ENCODE measurements at places on chromosomes 3 and 15. TPM values are rescaled to one million over a fixed set of nuclear protein-coding genes. Genes with fewer than 3 reads are reported as not detected.

VILL gene
- 4.1 TPM for total RNA-seq

FBXL22 gene
- 81.6 TPM for total RNA-seq

PDCD7 gene
- 33.4 TPM for total RNA-seq

GRCh38 chr3:194572143-194572789 is 61.0 kb downstream of the TMEM44 start:
- H3K27ac ChIP-seq = peak overlapping the region; percentile 28
- DNase-seq = no peak
- H3K36me3 ChIP-seq = no peaks in the 10 kb centered on the region
- peaks cover 17% of the 10 kb centered on the region for H3K4me1 ChIP-seq
- no peaks in the 10 kb centered on the region for H3K27me3 ChIP-seq

GRCh38 chr3:127392156-127392490 is 104.3 kb upstream of the PRR20G start:
- no peak for DNase-seq
- H3K4me1 ChIP-seq = no peaks in the 10 kb centered on the region
- H3K4me3 ChIP-seq = no peak overlapping the region
- no peak overlapping the region for H3K27ac ChIP-seq
- H3K27me3 ChIP-seq = no peaks in the 10 kb centered on the region

GRCh38 chr15:37877851-37878741 is 56.3 kb upstream of the TMCO5A start:
- H3K27me3 ChIP-seq = no peaks in the 10 kb centered on the region
- no peak overlapping the region for H3K27ac ChIP-seq
- H3K4me3 ChIP-seq = no peak overlapping the region
- no peak for DNase-seq
- H3K4me1 ChIP-seq = peaks cover 5% of the 10 kb centered on the region

DNA sequence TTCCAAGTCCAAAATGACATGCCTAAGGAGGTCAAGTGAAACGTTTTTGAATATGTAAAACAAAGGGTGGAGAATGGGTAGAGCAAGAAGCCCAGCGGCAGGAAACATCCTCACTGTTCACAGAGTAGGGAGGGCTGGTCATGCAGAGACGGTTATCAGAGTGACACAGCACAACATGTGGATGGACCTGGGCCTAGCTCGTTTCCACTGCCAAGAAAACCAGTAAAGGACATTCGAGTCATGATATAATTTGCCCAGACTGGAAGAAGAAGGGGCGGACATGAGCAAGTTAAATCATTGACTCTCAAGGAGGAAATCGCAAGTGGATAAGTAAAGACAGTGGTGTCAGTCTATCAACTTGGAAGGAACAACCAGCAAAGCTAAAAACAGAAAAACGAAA is 89.3 kb downstream of the LRIG1 start:
- peaks cover 99% of the 10 kb centered on the region for H3K4me1 ChIP-seq
- H3K27ac ChIP-seq = peak overlapping the region; percentile 82
- no peak for DNase-seq
- no peak overlapping the region for H3K4me3 ChIP-seq

ZNF502 gene
- 5.6 TPM for total RNA-seq

- H3K27me3 ChIP-seq = no peaks in the 10 kb centered on the region
- no peak for DNase-seq
- H3K27ac ChIP-seq = no peak overlapping the region
Observed at GRCh38 chr3:133464573-133464972, 64.7 kb downstream of the BFSP2 start.

GRCh38 chr3:86954226-86954625 is 36.7 kb downstream of the VGLL3 start:
- H3K4me1 ChIP-seq = peaks cover 5% of the 10 kb centered on the region
- H3K36me3 ChIP-seq = no peaks in the 10 kb centered on the region
- H3K27me3 ChIP-seq = no peaks in the 10 kb centered on the region
- H3K27ac ChIP-seq = no peak overlapping the region
- H3K4me3 ChIP-seq = no peak overlapping the region

VGLL4 gene
- 51.5 TPM for total RNA-seq

SERPINI2 gene
- total RNA-seq = 1.2 TPM

- no peaks in the 10 kb centered on the region for H3K27me3 ChIP-seq
- peak overlapping the region; percentile 11 for H3K27ac ChIP-seq
- no peak overlapping the region for H3K4me3 ChIP-seq
- peaks cover 16% of the 10 kb centered on the region for H3K4me1 ChIP-seq
- DNase-seq = no peak
- H3K36me3 ChIP-seq = no peaks in the 10 kb centered on the region
Observed at GRCh38 chr3:72310419-72311380, 525.8 kb upstream of the PROK2 start.

GRCh38 chr3:32848215-32848614 is 30.4 kb downstream of the TRIM71 start:
- H3K4me3 ChIP-seq = no peak overlapping the region
- no peaks in the 10 kb centered on the region for H3K27me3 ChIP-seq
- H3K4me1 ChIP-seq = no peaks in the 10 kb centered on the region
- no peak overlapping the region for H3K27ac ChIP-seq
- no peak for DNase-seq

BCHE gene
- total RNA-seq = 48.9 TPM

GRCh38 chr3:171732756-171733155 is 77.5 kb downstream of the PLD1 start:
- peaks cover 36% of the 10 kb centered on the region for H3K36me3 ChIP-seq
- H3K27me3 ChIP-seq = no peaks in the 10 kb centered on the region
- DNase-seq = no peak
- H3K4me1 ChIP-seq = peaks cover 14% of the 10 kb centered on the region
- no peak overlapping the region for H3K4me3 ChIP-seq
- H3K27ac ChIP-seq = no peak overlapping the region

KCNMB3 gene
- total RNA-seq = 1.3 TPM

GRCh38 chr3:57434041-57434440 is 110.1 kb downstream of the DNAH12 start:
- H3K4me1 ChIP-seq = no peaks in the 10 kb centered on the region
- no peaks in the 10 kb centered on the region for H3K36me3 ChIP-seq
- no peak for DNase-seq

GRCh38 chr15:66685638-66686150 is 16.3 kb upstream of the SMAD6 start:
- H3K4me3 ChIP-seq = no peak overlapping the region
- no peaks in the 10 kb centered on the region for H3K36me3 ChIP-seq
- H3K27me3 ChIP-seq = no peaks in the 10 kb centered on the region
- no peak for DNase-seq

DNA sequence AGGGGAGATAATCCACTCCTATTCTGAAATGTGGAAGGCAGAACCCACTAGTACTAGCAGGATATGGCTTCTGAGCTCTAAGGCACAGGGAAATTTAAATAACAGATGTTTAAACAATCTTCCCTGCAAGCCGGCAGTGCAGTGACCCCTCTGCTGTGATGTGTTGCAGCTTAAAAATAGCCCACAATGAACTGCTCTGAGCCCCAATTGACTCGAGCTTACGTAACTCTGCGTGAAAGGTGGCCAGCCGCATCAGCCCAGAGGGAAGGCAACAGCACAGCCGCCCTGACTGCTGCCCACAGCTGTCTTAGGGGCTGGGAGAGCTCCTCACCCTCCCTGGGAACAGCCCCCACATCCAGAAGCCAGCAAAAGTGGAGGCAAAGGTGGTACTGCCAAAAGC is 12.5 kb upstream of the CAMKV start:
- H3K4me3 ChIP-seq = no peak overlapping the region
- no peak for DNase-seq
- H3K27ac ChIP-seq = peak overlapping the region; percentile 39

- no peaks in the 10 kb centered on the region for H3K27me3 ChIP-seq
- DNase-seq = no peak
- H3K4me1 ChIP-seq = peaks cover 37% of the 10 kb centered on the region
- peak overlapping the region; percentile 94 for H3K27ac ChIP-seq
Observed at GRCh38 chr15:60591496-60592370, 112.8 kb upstream of the ICE2 start.

- no peak for DNase-seq
- peaks cover 63% of the 10 kb centered on the region for H3K4me1 ChIP-seq
- no peak overlapping the region for H3K4me3 ChIP-seq
Observed at GRCh38 chr3:37249294-37249693, 74.9 kb upstream of the LRRFIP2 start.

GRCh38 chr3:839981-840380 is 252.8 kb upstream of the CNTN6 start:
- H3K27ac ChIP-seq = no peak overlapping the region
- no peak overlapping the region for H3K4me3 ChIP-seq
- no peaks in the 10 kb centered on the region for H3K36me3 ChIP-seq

- H3K36me3 ChIP-seq = no peaks in the 10 kb centered on the region
- no peak overlapping the region for H3K4me3 ChIP-seq
- no peak overlapping the region for H3K27ac ChIP-seq
- DNase-seq = no peak
Observed at GRCh38 chr15:50808728-50809127, 43.2 kb upstream of the SPPL2A start.

PRR20G gene
- not detected for total RNA-seq

GRCh38 chr3:45187694-45188141 is 38.4 kb downstream of the TMEM158 start:
- DNase-seq = no peak
- no peak overlapping the region for H3K4me3 ChIP-seq
- no peak overlapping the region for H3K27ac ChIP-seq

DNA sequence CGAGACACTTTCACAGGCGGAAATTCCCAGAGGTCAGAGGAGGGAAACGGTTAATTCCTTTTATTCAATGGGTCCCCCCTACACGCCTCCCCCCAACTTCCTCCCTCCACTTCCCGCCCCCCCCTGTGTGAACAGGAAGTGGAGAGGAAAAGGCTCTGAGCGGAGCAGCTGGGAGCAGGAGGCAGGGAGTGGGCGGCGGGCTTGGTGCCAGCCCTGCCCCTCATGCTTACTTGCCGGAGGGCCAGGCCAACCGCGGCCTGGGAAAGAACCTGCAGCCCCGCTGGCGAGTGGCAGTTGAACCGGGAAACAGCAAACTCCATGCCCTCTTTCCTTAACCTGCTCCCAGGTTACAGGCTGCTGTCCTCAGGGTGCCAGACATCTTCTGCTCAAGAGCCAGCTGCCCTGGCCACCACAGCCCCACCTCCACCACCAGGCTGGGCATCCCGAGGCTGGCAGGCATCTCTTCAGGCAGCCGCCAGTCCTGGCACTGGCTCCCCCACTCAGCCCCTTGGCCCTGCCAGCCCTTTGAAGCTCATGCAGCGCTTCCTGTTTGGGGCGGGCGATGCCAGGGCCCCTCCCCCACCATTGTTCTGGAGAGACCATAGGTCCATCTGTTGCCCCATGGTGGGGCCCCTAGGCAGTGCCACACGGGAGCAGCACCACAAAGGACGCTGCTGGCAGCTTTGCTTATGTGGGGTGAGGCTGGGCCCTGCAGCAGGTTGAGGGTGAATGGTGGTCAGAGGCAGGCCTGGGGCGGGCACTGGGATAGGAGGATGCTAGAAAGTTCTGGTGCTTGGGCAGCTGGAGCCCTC is 12.9 kb downstream of the VPS18 start:
- no peak for DNase-seq
- peak overlapping the region; percentile 89 for H3K27ac ChIP-seq
- H3K27me3 ChIP-seq = no peaks in the 10 kb centered on the region
- peak overlapping the region; percentile 54 for H3K4me3 ChIP-seq
- H3K36me3 ChIP-seq = peaks cover 17% of the 10 kb centered on the region
- peaks cover 50% of the 10 kb centered on the region for H3K4me1 ChIP-seq

DNA sequence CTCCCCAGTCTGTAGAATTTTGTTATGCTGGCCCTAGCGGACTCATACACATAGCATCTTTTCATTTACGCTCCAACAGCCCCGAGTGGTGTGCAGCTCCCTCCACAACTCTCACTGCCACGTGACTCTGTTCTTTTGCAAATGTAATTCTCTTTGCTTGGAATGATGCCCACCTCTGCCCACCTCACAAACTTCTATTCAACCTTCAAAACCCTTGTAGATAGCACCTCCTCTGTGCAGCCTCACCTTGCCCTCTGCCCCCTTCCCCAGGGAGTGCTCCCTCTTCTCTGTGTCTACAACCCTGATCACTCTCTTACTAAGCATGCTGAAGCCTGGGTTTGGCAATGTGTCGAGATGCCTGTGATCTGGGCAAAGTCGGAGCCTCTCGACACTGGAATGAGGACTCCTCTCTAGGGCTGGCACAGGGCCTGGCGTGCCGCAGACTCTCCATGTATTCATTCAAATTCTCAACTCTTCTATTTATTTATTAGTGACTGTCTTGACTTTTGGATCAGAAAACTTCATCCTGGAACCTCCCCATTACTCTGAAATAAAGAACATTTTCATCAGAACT is 73.5 kb downstream of the MGLL start:
- no peaks in the 10 kb centered on the region for H3K27me3 ChIP-seq
- H3K4me1 ChIP-seq = peaks cover 54% of the 10 kb centered on the region
- H3K36me3 ChIP-seq = no peaks in the 10 kb centered on the region
- DNase-seq = no peak
- H3K27ac ChIP-seq = peak overlapping the region; percentile 79
- no peak overlapping the region for H3K4me3 ChIP-seq

DNA sequence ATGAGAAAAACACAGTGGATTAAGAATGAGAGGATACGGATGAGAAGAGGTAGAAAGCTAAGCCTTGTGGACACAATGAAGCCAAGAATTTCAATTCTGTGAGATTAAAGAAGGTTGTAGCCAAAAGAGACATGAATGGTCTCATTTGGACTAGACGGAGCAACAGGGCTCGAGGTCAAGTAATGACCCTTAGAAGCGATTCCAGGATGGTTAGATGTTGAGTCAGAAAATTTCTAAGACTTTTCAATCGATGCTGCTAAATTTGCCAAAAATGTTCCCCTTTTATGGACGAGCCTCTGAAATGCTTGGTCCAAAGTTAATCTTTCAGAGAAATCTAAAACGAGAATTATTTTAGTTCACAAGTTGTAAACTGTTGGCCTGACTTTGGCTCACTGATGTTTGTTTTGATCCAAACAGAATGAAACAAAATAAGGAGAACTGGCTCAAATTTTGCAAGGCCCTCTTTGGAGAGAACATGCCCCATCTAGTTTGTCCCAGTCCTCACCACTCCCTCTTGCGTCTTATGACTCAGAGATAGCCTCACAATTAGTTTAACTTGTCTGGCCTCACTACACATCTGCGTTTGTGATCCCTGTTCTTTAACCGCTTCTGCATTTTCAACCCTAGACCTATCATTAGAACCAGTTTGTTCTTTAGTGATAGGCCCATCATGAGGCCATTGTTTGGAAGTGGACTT is 235.5 kb downstream of the PDZRN3 start:
- H3K27me3 ChIP-seq = peaks cover 4% of the 10 kb centered on the region
- peaks cover 92% of the 10 kb centered on the region for H3K36me3 ChIP-seq
- peaks cover 21% of the 10 kb centered on the region for H3K4me1 ChIP-seq
- DNase-seq = no peak
- no peak overlapping the region for H3K4me3 ChIP-seq
- H3K27ac ChIP-seq = peak overlapping the region; percentile 13

DNA sequence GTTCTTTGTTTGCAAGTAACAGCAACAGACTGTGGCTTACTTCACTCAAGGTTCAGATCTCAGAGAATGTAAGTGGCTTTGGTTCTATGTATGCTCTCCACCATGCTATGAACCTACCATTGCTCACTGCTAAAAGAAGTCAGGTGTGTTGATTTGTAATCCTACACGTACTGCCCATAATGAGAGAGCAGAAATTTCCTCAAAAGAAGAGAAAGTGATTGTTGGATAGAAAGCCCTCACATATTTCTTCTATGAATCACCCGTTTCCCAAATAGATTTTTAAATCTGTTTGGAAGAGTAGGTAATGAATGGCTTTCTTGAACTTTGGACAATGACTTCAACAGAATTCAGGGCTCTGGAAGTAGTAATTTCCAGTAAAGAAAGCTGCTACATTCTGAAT is 565.4 kb downstream of the ROBO2 start:
- DNase-seq = no peak
- H3K27ac ChIP-seq = no peak overlapping the region
- no peaks in the 10 kb centered on the region for H3K4me1 ChIP-seq
- no peaks in the 10 kb centered on the region for H3K36me3 ChIP-seq

All from esophagus muscularis mucosa (tissue), 4 donors.